ENCODE measurements at places on chromosomes 12 and 14.

DNA sequence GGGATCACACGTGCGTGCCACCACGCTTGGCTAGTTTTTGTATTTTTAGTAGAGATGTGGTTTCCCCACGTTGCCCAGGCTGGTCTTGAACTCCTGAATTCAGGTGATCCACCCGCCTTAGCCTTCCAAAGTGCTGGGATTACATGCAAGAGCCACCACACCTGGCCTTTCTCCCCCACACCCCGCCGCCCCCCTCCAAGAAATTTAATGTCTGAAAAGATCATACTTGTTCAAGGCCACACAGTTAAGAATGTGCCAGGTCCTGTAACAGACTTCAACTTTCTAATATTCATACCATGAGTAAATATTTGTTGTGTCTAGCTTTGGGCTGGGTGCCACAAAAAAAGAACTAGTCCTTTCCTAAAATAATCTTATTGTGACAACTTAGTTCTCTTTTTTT lies 9.1 kb downstream of the GATC start:
- DNase-seq: no peak

DNA sequence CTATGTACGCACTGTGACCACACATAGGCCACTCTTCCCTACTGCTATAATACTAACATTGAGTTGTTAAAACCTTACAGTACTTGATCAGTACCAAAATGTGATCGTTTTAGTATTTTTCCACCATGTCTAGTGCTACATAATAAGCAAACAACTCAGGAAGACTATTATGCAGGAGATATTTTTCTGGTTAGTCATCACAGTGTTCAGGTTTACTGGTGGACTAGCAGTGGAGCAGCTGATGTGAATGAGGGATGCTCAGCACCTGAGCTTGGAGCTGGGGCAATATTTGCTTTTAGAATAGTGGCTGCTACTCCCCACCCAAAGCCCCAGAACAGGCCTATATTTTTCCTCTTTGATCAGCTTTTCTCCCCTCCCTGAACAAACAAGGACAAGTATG lies 513.1 kb downstream of the KCNH5 start:
- DNase-seq: no peak

GRCh38 chr12:32178341-32179010 lies 71.8 kb downstream of the BICD1 start:
- no peak for DNase-seq

GRCh38 chr12:47746523-47746922 lies 12.2 kb downstream of the RAPGEF3 start:
- DNase-seq: no peak

GRCh38 chr14:50830044-50830931 lies 674 bp downstream of the NIN start:
- peak; percentile 25 for DNase-seq

GRCh38 chr12:27524839-27525753 lies 1.1 kb downstream of the PPFIBP1 start:
- no peak for DNase-seq

Measured in progenitor cell of endocrine pancreas (in vitro differentiated cells).